ENCODE measurements at places on chromosomes 6 and 20.

DNA sequence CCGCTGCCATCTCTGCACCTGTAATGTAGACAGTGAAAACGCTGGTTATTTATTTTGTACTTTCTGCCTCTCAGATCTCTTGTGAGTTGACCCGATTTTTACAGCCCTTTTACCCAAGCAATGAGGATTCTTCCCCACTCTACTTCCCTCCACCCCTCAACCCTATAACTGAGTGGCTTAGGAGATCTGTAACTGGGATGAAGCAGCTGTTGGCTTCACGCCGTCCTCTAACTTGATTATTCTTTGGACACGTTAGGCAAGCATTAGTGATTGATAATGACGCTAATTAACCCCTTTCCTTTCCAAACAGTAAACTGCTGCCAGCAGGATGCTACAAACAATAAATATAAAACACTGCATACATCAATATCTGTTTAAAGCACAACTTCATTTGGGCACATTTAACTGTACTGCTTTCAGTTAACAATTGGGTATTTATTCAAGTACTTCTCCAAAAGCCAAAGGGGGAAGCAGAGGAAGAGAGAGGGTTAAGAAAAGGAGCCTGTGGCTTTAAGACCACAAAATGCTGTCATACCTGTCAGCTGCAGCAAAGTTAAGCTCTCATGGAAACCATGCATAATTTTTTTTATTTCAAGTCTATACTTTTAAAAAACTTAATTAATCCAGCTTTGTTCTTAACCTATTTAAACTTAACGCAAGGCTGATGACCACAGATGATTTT, 21.2 kb downstream of the TFAP2A start:
- DNase-seq = no peak

- no peak for DNase-seq
Measured at GRCh38 chr20:52060794-52061714, 130.5 kb downstream of the ZFP64 start.

GRCh38 chr20:5261763-5262162, 55.0 kb downstream of the PROKR2 start:
- no peak for DNase-seq

DNA sequence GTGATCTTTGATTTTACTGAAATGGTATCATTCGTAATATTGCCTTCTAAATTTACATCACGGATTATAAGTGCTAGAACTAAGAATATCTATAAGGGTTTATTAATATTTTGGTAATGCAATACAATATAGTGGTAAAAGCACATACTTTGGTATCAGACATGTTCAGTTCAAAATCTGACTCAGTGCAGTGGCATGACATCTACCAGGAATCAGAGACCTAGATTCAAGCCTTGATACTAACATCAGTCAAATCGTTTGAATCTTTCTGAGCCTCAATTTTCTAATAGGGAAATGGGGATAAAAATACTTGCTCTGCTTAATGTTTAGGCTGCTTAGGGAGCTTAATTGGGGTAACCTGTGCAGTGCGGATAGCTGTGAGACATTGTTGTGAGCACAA, 488.0 kb downstream of the BCKDHB start:
- DNase-seq = no peak

DNA sequence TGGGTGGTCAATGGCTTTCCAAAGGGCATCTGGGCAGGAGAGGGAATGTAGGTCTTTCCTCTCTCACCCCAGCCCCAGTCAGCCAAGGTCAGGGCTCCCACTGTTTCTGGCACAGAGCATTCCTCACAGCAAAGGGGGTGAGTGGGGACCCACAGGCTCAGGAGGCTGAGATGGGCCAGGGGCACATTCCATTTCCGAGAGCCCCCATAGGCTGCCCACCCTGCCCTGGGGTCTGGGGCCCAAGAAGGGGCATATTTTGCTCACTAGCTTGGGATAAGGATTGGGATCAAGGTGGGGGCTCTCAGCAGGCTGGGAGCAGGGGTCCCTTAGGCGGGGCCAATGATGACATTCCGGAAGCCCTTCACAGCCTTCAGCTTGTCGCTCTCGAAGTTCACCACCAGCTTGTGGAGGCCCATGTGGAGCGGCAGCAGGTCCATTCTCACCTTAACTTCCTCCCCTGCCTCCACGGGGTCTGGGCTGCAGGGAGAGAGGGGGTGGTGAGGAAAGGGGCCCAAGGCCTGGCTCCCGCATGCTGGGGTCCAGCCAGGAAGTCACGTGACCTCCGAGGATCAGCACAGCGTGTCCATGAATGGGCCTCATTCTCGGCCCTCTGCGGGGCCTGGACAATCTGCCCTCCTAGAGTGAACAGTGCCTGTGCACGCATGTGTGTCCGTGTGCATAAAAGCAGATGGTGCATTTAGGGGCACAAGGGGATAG, 35.0 kb downstream of the TGM2 start:
- no peak for DNase-seq

- no peak for DNase-seq
Measured at GRCh38 chr6:20916086-20916485, 381.8 kb downstream of the CDKAL1 start.

GRCh38 chr6:160974304-160974771, 17.2 kb upstream of the MAP3K4 start:
- DNase-seq = no peak

DNA sequence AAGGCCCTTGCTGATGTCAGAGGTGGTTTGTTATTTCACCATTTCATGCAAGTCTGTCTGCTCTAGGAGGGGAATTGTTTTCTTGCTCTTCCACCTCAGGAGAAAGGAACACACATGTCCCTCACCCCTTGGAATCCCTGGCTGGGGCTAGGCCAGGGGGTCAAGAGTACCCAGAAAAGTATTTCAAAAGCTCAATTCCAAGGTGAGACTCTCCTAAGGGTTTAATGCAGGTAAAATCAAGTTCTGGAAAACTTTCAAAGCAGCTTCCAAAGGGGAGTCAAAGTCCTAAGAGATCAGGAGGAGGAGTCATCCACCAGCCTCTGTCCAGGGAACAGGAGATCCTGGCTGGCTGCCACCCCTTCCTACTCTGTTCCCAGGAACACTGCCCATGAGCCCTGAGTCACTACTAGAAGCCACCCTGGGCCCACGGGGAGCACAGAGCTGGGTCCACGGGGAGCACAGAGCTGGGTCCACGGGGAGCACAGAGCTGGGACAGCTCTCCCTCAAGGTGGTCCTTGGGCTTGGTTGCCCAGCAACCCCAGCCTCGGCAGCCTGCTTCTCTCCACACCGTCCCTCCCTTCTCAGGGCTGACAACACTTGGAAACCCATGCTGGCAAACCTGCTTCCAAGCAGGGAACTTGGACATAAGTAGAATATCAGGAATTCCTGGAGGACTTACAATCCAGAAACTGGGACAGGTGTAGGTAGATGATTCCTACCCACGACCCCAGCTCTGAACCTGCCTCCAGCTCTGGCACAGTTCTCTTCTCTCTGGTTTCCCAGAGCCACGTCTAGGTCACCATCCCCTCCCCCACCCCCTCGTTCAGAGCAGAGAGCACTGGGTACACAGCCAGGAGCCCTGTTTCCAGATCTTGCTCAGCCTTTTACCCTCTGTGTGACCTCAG, 35.3 kb upstream of the CDKN1A start:
- no peak for DNase-seq

DNA sequence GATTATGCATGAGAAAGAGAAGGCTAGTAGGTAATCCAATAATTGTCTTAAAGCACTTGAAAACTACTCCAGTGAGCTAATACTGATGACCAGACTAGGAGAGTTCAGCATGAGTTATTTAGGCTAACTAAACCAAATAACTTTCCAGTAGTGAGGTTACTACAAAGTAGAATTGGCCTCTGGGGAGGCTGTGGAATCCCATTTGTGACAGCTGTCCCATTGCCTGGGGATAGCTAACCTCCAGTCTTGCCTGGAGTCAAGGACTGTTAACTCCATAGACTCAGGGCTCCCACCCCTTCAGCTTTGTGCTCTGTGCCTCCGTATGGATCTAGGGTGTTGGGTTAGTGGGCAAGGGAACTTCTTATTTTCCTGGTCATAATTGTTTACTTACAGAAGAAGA, 51.0 kb downstream of the KCNQ5 start:
- DNase-seq = no peak

DNA sequence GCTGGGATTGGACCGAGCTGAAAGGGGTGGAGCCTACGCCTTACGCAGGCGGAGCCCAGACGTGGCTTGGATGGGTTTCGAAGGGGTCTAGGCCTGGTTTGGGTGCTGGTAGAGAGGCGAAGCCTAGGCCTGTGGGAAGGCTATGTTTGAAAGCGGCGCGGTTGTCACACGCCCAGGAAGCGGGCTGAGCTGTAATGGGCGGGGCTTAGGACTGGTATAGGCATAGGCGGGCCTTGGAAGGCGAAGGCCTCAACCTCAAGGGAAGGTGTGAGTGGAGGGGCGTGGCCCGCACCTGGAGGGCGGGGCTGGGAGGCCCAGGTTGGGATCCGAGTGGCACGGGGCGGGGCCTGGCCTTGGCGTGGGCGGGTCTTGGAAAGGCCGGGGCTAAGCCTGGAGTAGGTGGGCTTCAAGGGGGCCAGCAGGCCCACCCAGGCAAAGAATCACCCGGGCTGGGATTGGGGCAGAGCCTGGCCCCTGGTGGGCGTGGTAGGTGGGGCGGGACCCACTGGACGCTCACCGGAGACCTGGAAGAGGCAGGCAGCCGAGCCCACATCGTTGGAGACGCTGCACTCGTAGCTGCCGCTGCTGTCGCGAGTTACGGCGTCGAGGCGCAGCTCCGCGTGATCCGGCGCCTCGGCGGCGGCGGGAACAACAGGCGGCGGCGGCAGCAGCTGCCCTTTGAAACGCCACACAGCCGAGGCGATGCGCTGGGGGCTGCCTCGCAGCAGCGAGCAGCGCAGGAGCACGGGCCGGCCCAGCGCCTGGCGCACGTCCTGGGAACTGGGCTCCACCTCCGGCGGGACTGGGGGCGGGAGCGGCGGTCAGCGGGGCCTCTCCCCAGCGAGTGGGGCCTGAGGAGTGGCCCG, 49.0 kb downstream of the MDGA1 start:
- DNase-seq = no peak

GRCh38 chr20:58043236-58044140, 185.0 kb downstream of the ANKRD60 start:
- DNase-seq = no peak

DNA sequence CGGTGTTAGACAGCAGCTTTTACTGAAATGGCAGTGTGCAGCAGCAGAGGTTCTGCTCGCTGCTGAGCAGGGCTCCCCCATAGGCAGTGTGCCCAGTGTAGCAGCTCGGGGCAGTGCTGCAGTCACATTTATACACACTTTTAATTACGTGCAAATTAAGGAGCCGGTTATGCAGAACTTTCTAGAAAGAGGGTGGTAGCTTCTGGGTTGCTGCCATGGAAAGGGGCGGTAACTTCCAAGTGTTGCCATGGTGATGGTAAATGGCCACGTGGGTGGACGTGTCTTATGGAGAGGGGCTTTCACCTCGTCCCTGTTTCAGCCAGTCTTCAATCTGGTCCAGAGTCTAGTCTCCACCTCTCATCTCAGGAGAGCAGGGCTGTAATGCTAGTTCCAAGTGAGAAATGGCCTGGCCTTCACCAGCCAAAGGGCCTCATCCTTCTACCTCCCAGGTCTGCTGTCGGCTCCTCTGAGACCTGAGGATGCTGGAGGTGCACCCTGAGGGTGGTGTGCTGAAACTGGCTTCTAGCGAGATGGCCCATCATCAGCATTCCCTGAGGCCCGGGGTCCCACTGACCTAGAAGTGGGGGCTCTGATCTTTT, 180.5 kb upstream of the PMEPA1 start:
- DNase-seq = no peak

- no peak for DNase-seq
Measured at GRCh38 chr6:351011-351866, 40.3 kb upstream of the IRF4 start.
